ENCODE measurements at places on chromosomes 7 and 10.

DNA sequence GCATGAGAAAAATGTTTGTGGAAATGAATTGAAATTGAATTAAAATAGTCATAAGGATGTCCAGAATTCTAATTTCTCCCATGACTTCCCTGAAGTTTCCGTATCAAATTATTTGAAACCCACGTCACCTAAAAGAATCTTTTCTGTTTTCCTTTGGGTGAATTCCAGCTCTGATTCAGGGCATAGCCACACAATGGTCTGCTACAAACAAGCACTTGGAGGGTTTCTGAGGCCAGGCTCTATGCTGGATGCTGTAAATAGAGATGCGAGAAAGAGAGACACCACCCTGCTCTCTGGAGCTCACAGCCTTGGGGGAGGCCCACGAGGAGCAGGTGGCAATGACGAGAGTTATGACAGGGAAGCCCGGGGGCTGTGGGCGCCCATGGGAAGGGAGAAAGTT lies 33.6 kb downstream of the GHRHR start:
- no peak for DNase-seq

- no peak for DNase-seq
Measured at GRCh38 chr10:31768467-31768866, 160.2 kb downstream of the ARHGAP12 start.

- DNase-seq, result no peak
Measured at GRCh38 chr7:155263581-155264143, 34.0 kb upstream of the INSIG1 start.

- DNase-seq, result no peak
Measured at GRCh38 chr10:103545366-103545765, 51.9 kb downstream of the NEURL1 start.

GRCh38 chr10:5574642-5575131 lies 49.9 kb downstream of the CALML3 start:
- DNase-seq, result no peak

GRCh38 chr7:142856565-142857245 lies 1.8 kb downstream of the EPHB6 start:
- no peak for DNase-seq

DNA sequence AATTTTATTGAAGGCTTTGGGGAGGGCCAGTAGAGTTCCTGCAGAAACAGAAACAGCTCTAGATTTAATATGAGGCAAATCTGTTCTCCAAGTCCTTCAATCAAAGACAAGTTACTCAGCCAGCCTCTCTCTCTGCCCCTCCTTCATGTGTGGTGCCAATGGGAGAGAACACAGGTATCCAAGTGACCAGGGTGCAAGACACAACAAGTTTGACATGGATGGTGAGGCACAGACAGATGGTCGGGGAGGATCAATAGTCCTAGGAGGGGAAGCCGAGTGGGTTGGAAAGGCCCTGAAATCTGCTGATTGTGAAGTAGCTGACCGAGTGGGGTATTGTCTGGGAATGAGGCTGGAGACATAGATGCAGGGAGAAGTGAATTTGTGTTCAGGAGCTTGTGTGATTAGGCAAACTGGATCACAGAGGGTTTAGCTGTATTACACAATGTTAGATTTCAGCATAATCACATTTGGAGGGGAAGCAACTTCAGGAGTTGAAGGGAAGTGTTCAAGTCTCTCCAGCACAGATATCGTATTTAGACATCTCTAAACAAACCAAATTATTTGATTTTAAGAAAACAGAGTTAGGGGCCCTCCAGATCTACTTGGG lies 1.5 kb downstream of the GIMAP1 start:
- DNase-seq, result no peak

- DNase-seq, result no peak
Measured at GRCh38 chr10:103854265-103854685, 1.1 kb downstream of the SH3PXD2A start.

DNA sequence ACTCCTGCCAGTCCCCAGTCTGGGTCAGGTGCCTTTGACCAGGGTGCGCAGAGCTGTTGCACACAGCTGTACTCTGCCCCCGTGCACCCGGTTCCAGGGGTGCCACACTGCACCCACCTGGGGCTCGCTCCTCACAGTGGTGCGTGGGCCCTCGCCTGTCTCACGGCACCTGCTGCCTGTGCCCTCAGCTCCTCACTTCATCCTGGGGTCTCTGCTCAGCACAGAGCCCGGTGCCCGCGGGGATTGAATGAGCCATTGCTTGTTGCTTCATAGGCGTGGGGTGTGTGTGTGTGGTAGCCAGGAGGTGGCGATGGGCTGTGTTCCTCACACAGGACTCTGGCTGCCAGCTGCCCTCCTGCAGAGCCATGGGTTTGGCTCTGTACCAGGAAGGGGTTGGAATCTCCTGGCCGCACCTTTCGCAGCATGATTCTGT lies 18.5 kb downstream of the EIF3B start:
- DNase-seq, result no peak

DNA sequence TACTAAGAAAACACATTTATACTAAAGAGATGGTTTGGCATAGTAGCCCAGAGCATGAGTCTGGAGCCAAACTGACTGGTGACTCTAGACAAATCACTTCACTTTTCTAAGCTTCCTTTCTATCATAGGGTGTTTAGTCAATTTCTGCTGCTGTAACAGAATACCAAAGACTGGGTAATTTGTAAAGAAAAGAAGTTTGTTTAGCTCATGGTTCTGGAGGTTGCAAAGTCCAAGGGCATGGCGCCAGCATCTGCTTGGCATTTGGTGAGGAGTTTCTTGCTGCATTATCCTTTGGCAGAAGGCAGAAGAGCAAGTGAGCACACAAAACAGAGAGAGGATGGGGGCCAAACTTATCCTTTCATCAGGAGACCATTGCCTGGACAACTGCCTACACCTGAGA lies 146.3 kb downstream of the CHCHD3 start:
- no peak for DNase-seq

GRCh38 chr10:34219753-34220548 lies 595.1 kb downstream of the PARD3 start:
- no peak for DNase-seq

DNA sequence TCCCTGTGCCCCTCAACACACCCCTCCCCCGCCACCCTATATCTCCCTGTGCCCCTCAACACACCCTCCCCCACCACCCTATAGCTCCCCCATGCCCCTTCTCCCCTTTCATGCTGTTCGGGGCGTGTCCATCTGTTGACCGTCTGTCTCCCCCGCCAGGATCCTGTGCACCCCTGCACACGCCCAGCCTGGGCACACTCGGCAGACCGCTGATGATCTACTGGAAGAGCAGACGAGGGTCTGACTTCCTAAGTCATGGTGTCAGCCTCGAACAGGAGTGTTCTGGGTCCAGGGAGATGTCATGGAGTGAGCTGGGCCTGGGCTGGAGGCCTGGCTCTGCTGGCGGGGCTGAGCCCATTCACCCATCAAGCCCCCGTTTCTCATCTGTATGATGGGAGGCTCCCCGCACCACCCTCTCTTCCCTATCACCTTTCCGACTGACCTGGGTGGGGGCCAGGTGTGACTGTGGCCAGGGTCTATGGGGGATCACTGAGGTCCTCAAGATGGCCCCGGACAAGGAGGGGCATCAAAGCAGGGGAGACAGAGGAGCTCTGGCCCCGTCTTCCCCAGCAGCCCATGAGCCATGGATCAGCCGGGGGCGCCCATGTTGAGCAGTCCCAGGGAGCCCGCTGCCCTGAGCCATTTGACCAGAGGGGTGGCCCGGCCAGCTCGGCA lies 48.3 kb downstream of the PDGFA start:
- DNase-seq, result no peak

GRCh38 chr10:132397671-132398565 lies 918 bp downstream of the PWWP2B start:
- peak; percentile 2 for DNase-seq

DNA sequence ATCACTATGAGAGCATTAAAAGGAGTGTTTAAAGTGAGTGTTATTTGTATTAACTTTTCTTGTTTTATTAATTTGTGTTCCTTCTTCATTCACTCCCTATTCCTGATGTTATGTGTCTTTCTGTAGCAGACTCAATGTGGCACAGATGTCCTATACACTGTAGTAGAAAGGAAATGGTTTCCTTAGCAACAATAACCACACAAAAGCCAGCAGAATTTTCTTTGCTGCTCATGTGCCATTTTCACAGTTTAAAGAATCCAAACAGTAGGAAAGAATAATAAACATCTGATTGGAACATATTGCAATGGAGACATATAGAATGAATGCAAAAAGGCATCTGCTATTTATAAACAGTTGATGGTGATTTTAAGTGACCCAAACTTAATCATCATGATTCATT lies 763.6 kb downstream of the PHTF2 start:
- no peak for DNase-seq

DNA sequence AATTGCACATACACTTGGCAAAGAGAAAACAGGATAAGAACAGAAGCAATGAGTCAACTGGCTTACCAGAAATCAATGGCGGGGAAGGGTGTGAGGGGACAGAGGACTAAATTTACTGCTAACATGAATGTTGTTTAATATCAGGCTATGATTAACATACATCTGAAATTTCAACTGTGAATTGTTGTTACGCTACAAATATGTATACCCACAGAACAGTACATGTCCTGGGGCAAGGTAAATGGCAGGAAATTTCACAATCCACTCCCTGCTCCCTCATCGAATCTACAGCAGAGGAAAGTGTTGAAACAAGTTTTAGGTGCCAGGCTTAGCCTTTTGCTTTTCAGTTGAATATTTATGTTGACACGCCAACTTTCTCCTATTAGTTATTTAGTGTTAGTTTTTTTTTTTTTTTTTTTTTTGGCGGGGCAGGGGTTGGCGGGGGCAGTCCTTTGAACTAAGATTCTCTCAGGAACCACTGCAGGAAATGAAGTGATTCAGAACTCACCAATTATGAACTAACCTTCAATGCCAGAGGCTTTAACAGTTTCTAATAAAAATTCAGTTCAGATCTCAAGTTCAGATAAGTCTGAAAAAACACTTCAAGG lies 99.0 kb downstream of the UBE2H start:
- DNase-seq, result no peak

DNA sequence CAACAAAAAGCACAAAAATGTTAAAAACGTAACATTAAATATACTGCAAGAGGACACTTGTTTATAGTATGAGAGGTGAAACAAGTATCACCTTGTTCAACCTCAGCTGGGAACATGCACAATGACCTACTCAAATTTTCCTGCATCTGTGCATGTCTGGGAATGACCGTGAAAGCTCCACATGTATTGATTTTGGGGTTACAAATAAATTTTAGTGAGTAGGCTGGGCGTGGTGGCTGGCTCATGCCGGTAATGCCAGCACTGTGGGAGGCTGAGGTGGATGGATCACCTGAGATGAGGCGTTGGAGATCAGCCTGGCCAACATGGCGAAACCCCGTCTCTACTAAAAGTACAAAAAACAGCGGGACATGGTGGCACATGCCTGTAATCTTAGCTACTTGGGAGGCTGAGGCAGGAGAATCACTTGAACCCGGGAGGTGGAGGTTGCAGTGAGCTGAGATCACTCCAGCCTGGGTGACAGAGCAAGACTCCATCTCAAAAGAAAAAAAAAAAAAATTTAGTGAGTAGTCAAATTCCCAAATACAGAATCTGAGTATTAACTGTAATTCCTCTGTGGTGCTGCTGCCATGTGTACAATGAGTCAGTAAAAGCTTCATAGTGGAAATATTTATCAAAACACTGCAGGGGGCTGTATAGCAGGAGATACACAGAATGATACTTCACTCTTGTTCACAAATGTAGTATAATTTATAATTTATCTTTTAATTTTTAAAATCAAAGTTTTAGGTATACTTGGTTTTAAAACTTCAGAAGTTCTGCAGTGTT lies 41.1 kb downstream of the SUGCT start:
- no peak for DNase-seq

DNA sequence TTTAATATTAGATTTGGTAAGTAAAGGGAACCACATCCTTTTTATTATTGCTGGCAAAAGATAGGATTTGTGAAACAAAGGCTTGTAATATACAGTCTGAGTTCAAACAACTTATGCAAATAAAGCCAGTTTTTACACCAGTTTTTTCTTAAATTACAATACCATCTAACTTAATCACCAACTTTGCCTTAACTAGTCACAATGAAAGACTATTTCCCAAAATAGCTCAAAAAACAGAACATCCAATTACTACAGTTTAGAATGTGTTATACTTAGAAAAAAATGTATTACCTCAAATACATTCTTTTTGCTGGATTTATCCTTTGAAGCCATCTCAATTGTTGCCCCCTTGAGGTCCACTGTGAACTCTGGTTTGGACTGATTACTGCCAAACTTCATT lies 108.5 kb downstream of the ARHGAP12 start:
- no peak for DNase-seq

GRCh38 chr7:37112876-37113275 lies 335.8 kb downstream of the ELMO1 start:
- no peak for DNase-seq

DNA sequence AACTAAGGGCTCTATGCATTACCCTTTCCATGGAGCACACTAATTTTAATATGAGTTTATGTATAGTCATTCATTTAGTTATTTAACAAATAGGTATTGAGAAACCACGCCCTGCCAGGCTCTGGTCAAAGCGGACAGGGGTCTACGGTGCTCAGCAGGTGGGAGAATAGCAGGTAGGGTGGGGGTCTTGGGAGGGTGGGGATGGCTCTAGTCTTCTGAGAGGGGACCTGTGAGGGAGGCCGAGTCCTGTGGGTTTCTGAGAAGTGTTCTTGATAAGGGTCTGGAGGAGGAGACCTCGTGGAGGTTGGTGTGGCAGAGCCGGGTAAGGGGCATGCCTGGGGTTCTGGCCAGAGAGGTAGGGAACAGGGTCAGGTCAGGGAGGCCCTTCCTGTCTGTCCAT lies 1.1 kb downstream of the WDFY4 start:
- no peak for DNase-seq

GRCh38 chr7:116037401-116037800 lies 6.8 kb upstream of the TFEC start:
- no peak for DNase-seq

DNA sequence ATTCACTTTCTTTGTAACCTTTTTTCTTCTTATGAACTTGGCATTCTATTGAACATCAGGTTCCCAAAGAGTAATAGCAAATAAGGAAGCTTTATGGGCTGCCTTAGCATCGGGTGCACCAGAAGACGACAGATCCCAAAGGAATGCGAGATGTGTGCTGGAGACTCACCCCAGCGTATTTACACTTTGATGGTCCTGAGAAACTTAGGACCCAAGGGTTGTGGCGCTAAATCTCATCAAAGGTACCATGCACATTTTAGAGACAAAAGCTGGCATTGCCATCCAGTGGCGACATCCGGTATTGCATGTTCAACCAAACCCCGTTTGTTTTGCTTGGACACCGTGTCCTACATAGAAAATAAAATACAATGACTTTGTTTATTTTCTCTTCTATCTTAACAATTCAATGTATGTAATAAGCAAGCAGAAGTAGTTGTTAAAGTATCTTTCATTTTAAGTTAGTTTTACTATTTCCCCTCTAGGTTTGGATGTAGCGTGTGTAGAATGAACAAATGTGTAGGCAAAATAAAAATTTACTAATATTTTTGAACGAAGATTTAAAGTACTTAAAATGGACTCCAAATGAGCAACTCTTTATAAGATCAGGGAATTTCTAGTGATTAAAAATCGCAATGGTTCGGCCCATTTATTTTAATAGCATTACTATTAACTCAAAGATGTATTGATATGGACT lies 1154.8 kb downstream of the GATA3 start:
- DNase-seq, result no peak

- no peak for DNase-seq
Measured at GRCh38 chr7:102978284-102978683, 65.5 kb downstream of the LRRC17 start.

All from DMS 273 treated with DMSO at 0.1 percent for 48 hours (cell line).